ENCODE measurements at places on chromosomes 4 and X. TPM values are rescaled to one million over a fixed set of nuclear protein-coding genes. Genes with fewer than 3 reads are reported as not detected.

GRCh38 chr4:104128031-104128849 lies 366.5 kb downstream of the CXXC4 start:
- no peak for DNase-seq

GRCh38 chr4:113674733-113675132 lies 86.8 kb downstream of the CAMK2D start:
- no peak for DNase-seq

DNA sequence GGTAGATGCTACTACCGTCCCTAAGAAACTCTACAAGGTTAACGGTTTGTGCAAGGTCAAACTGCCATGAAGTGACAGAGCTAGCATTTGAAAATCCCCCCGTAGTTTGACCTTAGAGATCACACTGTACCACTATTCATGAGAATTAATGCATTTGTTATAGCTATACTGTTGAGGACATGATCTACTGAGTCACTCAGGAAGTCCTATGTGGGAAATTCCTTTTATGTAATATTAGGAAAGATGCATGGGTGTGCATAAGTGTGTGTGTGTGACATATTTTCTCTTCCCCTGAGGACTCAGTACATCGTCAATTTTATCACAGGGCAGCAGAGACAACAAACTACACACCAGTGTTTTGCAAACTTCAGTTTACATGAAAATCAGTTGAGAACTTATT lies 141.1 kb downstream of the FBXW7 start:
- DNase-seq: no peak

Gene OSTC
- polyA plus RNA-seq: 246 TPM

All from left renal cortex interstitium (tissue), 4 donors.